Karpas-422 (cell line): ENCODE measurements at places on chromosomes 3 and 15. TPM values are rescaled to one million over a fixed set of nuclear protein-coding genes. Genes with fewer than 3 reads are reported as not detected.

DNA sequence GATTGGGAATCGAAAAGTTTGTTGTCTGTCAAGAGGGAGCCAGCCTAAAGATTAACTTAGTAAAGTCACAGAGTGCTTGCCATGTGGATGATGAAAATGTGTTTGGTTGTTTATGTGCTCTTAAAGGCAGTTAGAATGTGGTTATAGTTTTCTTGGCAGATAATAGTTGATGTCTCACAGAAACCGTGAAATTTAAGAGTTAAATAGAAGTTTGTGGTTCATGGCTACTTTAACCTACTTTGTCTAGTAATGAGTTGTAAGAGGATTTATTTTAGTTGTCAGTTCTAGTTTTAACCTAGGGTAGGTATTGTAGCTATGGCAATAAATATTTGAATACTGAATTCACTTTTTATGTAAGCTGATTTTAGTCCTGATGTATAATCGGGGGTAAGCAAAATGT is 36.4 kb upstream of the EIF3J start:
- peak overlapping the region; percentile 2 for H3K27ac ChIP-seq
- no peaks in the 10 kb centered on the region for H3K27me3 ChIP-seq
- no peak overlapping the region for H3K4me3 ChIP-seq
- peaks cover 19% of the 10 kb centered on the region; the same call in 1 of the 2 replicates for H3K36me3 ChIP-seq
- no peak for DNase-seq

MOBP gene
- not detected in 2 replicates for total RNA-seq

DNA sequence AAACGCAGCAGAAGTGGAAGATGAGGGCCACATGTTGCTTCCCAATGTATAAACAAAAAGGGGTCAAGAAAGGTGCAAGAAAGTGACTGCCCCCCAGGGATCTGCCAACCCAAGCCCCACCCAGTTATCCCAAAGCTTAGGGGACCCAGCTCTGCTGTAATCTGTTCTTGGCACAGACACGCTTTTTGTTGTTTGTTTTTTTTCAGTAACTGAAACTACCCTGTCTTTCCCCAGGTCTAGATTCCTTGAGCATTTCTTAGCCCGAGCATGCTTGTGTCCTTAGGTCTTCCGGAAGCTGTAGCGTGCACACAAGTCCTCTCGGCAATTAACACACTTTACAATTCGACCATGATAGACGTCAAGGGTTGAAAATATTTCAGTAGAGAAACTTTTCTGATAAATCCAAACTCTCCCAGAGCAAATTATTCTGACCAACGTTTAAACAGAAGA is 8.5 kb upstream of the PPARG start:
- H3K4me3 ChIP-seq: no peak overlapping the region
- no peaks in the 10 kb centered on the region for H3K27me3 ChIP-seq
- no peak overlapping the region for H3K27ac ChIP-seq
- no peaks in the 10 kb centered on the region for H3K36me3 ChIP-seq
- H3K4me1 ChIP-seq: no peaks in the 10 kb centered on the region

DNA sequence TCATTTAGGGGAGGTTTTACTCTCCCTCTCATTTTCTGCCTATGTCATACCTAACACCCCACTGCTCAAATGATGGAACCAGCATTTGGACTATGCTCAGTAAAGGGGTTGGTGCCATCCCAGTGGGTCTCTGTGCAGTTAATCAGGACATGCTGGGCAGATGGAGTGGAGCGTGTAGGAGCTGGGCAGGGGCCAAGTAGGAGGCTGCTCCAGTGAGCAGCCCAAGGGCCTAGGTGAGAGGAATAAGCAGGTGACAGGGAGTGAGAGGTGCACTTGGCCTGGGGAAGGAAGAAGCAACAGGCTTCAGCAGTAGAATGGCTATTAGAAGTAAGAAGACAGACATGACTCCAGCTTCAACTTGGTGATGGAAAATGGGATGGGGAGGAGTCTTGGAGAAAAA is 72.2 kb downstream of the EPHB1 start:
- no peaks in the 10 kb centered on the region for H3K36me3 ChIP-seq
- H3K27ac ChIP-seq: no peak overlapping the region
- H3K4me1 ChIP-seq: no peaks in the 10 kb centered on the region
- no peak overlapping the region for H3K4me3 ChIP-seq

CNTN4 gene
- 0.18 and 0.19 TPM in 2 replicates for total RNA-seq

ARPC4 gene
- total RNA-seq: 102 and 123 TPM in 2 replicates

CGNL1 gene
- not detected in 2 replicates for total RNA-seq

- DNase-seq: peak; percentile 74
- no peak overlapping the region for H3K4me3 ChIP-seq
- no peaks in the 10 kb centered on the region for H3K36me3 ChIP-seq
- no peak overlapping the region for H3K27ac ChIP-seq
- H3K27me3 ChIP-seq: no peaks in the 10 kb centered on the region
- H3K4me1 ChIP-seq: no peaks in the 10 kb centered on the region
Measured at GRCh38 chr3:142180761-142181362, 31.5 kb upstream of the TFDP2 start.

CFAP100 gene
- total RNA-seq: not detected in 2 replicates

DNA sequence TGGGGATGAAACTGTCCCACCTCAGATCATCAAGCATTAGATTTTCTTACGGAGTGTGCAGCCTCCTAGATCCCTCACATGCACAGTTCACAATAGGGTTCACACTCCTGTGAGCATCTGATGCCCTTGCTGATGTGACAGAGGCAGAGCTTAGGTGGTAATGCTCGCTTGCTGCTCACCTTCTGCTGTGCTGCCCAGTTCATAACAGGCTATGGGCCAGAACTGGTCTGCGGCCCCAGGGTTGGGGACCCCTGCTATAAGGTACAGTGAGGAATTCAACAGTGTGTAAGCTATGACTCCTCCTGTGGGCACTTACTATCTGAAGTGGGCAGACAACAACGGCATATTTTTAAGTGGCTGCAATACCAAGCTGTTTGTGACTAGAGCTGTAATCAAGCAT is 187.9 kb upstream of the BHLHE40 start:
- H3K4me3 ChIP-seq: no peak overlapping the region
- H3K27me3 ChIP-seq: no peaks in the 10 kb centered on the region

DNA sequence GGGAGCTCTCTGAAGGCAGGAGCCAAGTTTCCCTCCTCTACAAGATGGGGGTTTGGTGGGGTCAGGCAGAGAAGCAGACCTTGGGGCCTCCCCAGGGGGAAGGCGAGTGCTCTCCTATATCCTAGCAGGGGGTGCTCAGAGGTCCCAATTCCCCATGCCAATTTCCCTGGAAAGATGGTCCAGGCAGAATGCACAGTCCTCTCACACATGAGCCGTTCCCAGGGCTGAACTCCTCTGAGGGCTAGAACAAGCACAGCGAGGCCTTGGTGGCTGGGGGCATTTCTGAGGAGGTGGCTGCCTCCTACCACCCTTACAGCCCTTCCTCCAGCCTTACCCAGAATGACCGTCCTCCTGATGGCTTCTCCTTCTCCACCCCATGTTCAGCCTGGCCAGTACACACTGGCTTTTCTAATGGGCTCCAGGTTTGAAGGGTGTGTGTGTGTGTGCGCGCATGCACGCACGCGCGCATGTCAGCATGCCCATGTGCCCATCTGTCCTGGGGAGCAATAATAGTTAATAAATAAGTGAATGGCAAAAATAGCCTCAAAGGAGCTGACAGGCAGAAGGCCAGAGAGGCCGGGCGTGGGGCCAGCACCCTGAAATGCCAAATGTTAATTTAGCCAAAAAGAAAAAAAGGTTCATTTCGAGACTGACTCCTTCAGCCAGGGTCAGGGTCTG is 24.4 kb downstream of the ADCY5 start:
- H3K27ac ChIP-seq: no peak overlapping the region
- no peak for DNase-seq
- no peak overlapping the region for H3K4me3 ChIP-seq
- H3K27me3 ChIP-seq: no peaks in the 10 kb centered on the region

DNA sequence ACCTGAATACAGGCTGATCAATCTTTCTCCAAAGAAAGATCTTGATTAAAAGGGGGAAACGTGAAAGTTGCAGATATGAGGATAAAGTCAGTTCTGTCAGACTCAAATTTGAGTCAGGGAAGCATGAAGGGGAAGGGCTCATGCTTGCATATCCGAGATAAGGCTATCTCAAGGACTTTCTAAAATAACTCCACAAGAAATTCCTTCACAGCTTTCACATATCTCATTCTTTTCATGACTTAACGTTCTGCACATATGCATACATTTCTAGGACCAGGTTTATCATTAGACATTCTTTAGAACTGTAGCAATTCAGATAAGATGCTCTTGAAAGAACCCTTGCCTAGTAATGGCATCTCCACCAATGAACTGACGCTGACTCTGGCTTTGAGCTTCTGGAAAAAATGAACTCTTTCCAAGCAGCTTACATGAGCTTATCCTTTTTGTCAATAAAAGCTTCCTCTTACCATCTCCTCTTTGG is 15.9 kb downstream of the SH3GL3 start:
- no peaks in the 10 kb centered on the region for H3K36me3 ChIP-seq
- H3K4me1 ChIP-seq: no peaks in the 10 kb centered on the region
- H3K27ac ChIP-seq: no peak overlapping the region
- no peaks in the 10 kb centered on the region for H3K27me3 ChIP-seq
- no peak overlapping the region for H3K4me3 ChIP-seq

GRCh38 chr15:45634432-45635190 is at the start of gene SQOR:
TSS of gene SQOR (plus strand) at chr15:45635029. CDS start at chr15:45658924, 23,895 bp downstream.
- no peak within 1 kb of the TSS for H3K27ac ChIP-seq
- peaks cover 3% of the 10 kb centered on the region; the same call in 1 of the 2 replicates for H3K4me1 ChIP-seq
- peak; percentile 50 for DNase-seq
- peak within 1 kb of the TSS; percentile 62 for H3K4me3 ChIP-seq
- no peaks in the 10 kb centered on the region for H3K27me3 ChIP-seq
- no peaks in the 10 kb centered on the region for H3K36me3 ChIP-seq
